ENCODE measurements at places on chromosomes 6 and 20. TPM values are rescaled to one million over a fixed set of nuclear protein-coding genes. Genes with fewer than 3 reads are reported as not detected.

IMPG1 gene
- not detected for total RNA-seq

ZFP57 gene
- not detected for total RNA-seq

PMEPA1 gene
- 1.0 TPM for total RNA-seq

PREX1 gene
- 3.3 TPM for total RNA-seq

RCAN2 gene
- 0.88 TPM for total RNA-seq

C6orf118 gene
- total RNA-seq: not detected

DSE gene
- total RNA-seq: 119 TPM

MRS2 gene
- total RNA-seq: 24.1 TPM
